Naive thymus-derived CD8-positive, alpha-beta T cell (primary cell): ENCODE measurements at places on chromosomes 2 and 18. TPM values are rescaled to one million over a fixed set of nuclear protein-coding genes. Genes with fewer than 3 reads are reported as not detected.

- no peak overlapping the region for H3K4me3 ChIP-seq
- H3K27me3 ChIP-seq: peaks cover 19% of the 10 kb centered on the region
- H3K27ac ChIP-seq: no peak overlapping the region
- H3K4me1 ChIP-seq: no peaks in the 10 kb centered on the region
These were observed 151.4 kb downstream of the ACKR3 start for GRCh38 chr2:236720974-236721540.

DNA sequence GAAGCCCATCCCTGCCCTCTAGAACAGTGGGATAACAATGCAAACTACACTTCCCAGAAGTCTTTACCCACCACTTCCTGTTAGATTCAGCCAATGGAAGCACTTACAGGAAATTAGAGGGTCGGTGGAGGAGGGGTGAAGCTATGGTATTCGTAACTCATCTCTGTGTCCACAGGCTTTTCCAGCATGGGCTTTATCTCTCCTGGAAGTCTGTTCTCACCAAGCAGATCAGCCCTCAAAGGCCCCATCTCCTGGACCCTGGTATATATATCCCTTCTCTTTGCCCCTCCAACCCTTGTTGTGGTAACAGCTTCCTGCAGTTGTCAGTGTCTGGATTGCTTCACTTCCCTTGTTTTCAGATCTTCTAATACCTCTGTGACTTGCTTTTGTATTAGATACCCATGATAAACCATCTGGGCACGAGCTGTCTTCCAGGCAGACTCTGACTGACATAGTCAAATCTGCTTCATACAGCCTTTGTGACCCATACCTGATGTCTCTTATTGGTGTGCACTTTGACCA is 475.0 kb upstream of the POU3F3 start:
- H3K27ac ChIP-seq: peak overlapping the region; percentile 92
- H3K27me3 ChIP-seq: peaks cover 8% of the 10 kb centered on the region
- no peak for DNase-seq
- peak overlapping the region; percentile 97 for H3K4me3 ChIP-seq

GRCh38 chr2:178479275-178479616 is 846 bp upstream of the FKBP7 start:
- peak overlapping the region; percentile 96 for H3K27ac ChIP-seq
- H3K4me3 ChIP-seq: peak overlapping the region; percentile 92
- no peaks in the 10 kb centered on the region for H3K36me3 ChIP-seq
- H3K4me1 ChIP-seq: peaks cover 54% of the 10 kb centered on the region

DNA sequence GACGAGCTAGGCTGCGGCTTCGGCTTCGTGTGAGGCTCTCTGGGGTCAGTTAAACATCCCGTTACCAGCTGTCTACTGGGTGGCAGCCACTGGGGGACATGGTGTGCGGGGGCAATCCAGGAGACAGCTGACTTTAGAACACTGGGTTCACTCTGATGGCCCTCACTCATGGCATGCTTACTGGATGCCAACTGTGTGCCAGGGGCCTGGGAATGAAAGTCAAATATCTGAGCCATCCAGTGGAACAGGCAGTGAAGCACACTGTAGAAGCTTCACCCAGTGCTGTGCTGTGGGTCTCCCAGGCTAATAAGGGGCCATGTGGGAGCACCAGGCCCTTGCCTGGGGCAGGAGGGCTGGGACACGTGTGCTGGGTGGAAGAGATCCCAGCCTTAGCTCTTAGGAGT is 48.3 kb downstream of the GLI2 start:
- peaks cover 8% of the 10 kb centered on the region for H3K4me1 ChIP-seq
- no peak overlapping the region for H3K27ac ChIP-seq
- no peak overlapping the region for H3K4me3 ChIP-seq
- no peak for DNase-seq
- H3K27me3 ChIP-seq: peaks cover 3% of the 10 kb centered on the region
- H3K36me3 ChIP-seq: no peaks in the 10 kb centered on the region

DNA sequence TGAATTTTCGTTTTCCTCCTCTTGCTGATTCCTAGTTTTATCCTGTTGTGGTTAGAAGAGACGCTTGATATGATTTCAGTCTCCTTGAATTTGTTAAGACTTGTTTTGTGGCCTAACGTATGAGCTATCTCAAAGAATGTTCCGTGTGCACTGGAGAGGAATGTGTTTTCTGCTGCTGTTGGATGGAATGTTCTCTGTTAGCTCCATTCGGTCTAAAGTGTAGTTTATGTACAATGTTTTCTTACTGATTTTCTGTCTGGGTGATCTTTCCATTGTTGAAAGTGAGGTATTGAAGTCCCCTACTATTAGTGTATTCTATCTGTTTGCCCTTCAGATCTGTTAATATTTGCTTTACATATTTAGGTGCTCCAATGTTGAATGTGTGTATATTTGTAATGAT is 25.9 kb downstream of the COLEC11 start:
- H3K4me1 ChIP-seq: no peaks in the 10 kb centered on the region
- peaks cover 2% of the 10 kb centered on the region for H3K27me3 ChIP-seq
- H3K36me3 ChIP-seq: peaks cover 6% of the 10 kb centered on the region
- no peak overlapping the region for H3K4me3 ChIP-seq

- H3K4me3 ChIP-seq: no peak overlapping the region
- peaks cover 7% of the 10 kb centered on the region for H3K36me3 ChIP-seq
- H3K27ac ChIP-seq: no peak overlapping the region
- DNase-seq: no peak
These were observed 137.4 kb downstream of the NFATC1 start for GRCh38 chr18:79533146-79533545.

- H3K27me3 ChIP-seq: peaks cover under 1% of the 10 kb centered on the region
- DNase-seq: peak; percentile 44
- peaks cover 44% of the 10 kb centered on the region for H3K36me3 ChIP-seq
These were observed 3.5 kb downstream of the NDUFA10 start for GRCh38 chr2:240021488-240022104.

- H3K36me3 ChIP-seq: peaks cover 12% of the 10 kb centered on the region
- no peak overlapping the region for H3K4me3 ChIP-seq
- H3K27ac ChIP-seq: no peak overlapping the region
- no peaks in the 10 kb centered on the region for H3K27me3 ChIP-seq
These were observed 36.1 kb upstream of the ACYP2 start for GRCh38 chr2:54079331-54079730.

GRCh38 chr2:98367721-98368120 is 21.5 kb downstream of the CNGA3 start:
- no peak overlapping the region for H3K27ac ChIP-seq
- H3K36me3 ChIP-seq: peaks cover 7% of the 10 kb centered on the region
- DNase-seq: no peak
- H3K4me1 ChIP-seq: no peaks in the 10 kb centered on the region
- H3K4me3 ChIP-seq: no peak overlapping the region

DNA sequence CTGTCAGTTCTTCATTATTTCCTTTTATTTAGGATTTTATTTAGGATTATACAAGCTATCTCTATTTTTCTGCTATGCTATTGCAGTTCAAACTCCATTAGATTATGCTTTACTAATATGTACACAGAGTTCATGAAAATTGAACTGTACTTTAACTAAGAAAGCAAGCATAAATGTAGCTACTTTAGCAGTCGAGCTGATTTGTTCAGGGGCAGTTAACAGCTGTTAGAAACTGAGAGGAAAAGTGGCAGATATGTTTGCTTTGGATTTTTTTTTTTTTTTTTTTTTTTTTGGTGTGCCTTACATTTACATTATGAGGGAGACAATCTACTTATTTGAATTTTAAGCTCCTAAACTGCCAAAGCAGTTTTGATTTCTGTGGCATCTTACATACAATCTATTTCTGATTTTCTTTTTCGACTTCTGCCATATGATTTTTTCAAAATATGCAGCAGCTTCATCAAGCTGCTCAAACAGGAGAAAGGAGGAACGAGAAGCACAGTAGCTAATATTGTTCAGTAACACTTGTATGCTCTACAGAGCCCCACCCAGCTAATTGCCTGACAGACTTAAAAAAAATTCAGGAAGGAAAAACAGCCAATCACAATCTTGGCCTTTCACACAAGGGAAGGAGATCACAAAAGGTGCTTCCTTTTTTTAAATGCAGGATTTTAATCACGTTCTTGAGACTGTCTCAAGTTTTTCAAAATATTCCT is 233.4 kb upstream of the SIX3 start:
- H3K27me3 ChIP-seq: no peaks in the 10 kb centered on the region
- no peak for DNase-seq
- peaks cover 11% of the 10 kb centered on the region for H3K4me1 ChIP-seq
- peak overlapping the region; percentile 26 for H3K27ac ChIP-seq

ST6GAL2 gene
- not detected for total RNA-seq

DNA sequence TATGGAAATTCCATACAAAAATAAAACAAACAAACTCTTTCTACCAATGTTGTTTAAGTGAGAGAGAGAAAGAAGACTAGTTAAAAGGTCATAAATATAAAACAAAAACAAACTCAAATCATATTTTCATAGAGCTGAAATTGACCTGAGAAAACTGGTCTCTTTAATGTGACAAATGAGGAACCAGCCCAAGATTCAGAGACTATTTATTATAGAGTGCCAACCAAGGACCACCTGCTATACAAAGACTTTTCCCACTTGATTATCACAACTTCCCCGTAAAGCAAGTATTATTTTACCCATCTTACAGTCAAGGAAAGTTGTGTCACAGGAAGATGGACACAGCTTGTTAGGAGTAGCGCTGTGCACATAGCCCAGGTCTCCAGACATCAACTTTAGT is 13.3 kb downstream of the ANKRD44 start:
- H3K27me3 ChIP-seq: no peaks in the 10 kb centered on the region
- H3K4me1 ChIP-seq: peaks cover 100% of the 10 kb centered on the region
- H3K27ac ChIP-seq: peak overlapping the region; percentile 95
- peaks cover 34% of the 10 kb centered on the region for H3K36me3 ChIP-seq

FECH gene
- 18.0 TPM for total RNA-seq

DNA sequence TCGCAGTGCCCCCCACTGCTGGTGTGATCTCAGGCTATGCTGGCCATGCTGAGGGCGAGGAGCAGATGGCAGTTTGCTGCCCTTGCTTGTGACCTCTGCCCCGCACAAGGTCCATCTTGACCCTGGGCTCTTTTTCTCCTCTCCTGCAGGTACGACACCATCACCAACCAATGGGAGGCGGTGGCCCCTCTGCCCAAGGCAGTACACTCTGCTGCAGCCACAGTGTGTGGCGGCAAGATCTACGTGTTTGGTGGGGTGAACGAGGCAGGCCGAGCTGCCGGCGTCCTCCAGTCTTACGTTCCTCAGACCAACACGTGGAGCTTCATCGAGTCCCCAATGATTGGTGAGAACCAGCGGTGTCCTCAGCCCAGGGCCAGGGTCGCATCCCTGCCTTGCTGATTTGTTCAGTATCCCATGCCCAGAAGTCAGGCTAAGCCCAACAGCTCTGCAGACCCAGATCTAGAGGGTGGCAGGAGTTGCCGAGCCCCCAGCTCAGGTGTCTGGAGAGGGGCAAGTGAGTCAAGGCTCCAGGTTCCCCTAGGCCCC is 223.8 kb downstream of the ATAD2B start:
- H3K36me3 ChIP-seq: peaks cover 32% of the 10 kb centered on the region
- peak; percentile 15 for DNase-seq
- no peaks in the 10 kb centered on the region for H3K4me1 ChIP-seq
- H3K27ac ChIP-seq: no peak overlapping the region
- H3K4me3 ChIP-seq: no peak overlapping the region
